ENCODE measurements at places on chromosomes 4 and X.

GRCh38 chr4:109232681-109233080, 69.8 kb downstream of the COL25A1 start:
- DNase-seq, result no peak

- no peak for DNase-seq
These were observed 91.9 kb upstream of the ETNPPL start for GRCh38 chr4:108854786-108855185.

DNA sequence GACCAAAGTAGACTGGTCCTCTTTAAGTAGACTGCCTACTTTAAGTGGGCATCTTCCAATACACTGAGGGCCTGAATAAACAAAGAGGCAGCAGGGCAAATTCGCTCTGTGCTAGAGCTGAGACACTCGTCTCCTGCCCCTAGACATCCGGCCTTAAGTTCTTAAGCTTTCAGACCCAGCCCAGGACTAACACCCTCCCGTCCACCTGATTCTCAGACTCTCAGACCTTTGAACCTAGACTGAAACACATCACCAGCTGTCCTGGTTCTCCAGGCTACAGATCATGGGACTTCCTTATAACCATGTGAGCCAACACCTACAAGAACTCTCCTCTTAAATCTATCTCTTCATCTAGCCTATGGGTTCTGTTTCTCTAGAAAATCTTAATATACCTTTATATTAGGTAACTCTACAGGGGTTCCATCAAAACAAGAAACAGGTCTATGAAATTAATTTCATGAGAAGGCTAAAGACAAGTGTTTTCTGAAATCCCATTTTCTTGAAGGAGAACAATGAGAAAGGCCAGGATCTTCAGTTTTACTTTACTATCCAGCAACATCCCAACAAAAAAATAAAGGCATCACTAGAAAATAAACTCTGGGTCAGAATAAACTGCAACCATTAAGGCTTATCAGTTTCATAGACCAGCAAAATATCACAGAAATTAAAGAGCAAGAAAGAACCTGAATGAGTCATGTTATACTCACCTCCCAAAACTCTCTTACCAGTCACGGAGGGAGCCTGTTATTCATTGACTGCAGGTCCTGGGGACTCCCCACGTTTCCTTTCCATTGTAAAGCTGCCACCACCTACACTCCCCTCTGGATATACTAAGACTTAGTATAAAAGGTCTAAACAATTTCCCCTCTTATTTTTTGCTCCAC, 14.8 kb downstream of the ADGRA3 start:
- DNase-seq, result no peak

- no peak for DNase-seq
These were observed 113.8 kb downstream of the ADRA2C start for GRCh38 chr4:3879681-3880614.

- no peak for DNase-seq
These were observed 22.5 kb upstream of the RPA4 start for GRCh38 chrX:96861218-96861617.

GRCh38 chr4:141595531-141595930, 40.9 kb upstream of the IL15 start:
- no peak for DNase-seq

DNA sequence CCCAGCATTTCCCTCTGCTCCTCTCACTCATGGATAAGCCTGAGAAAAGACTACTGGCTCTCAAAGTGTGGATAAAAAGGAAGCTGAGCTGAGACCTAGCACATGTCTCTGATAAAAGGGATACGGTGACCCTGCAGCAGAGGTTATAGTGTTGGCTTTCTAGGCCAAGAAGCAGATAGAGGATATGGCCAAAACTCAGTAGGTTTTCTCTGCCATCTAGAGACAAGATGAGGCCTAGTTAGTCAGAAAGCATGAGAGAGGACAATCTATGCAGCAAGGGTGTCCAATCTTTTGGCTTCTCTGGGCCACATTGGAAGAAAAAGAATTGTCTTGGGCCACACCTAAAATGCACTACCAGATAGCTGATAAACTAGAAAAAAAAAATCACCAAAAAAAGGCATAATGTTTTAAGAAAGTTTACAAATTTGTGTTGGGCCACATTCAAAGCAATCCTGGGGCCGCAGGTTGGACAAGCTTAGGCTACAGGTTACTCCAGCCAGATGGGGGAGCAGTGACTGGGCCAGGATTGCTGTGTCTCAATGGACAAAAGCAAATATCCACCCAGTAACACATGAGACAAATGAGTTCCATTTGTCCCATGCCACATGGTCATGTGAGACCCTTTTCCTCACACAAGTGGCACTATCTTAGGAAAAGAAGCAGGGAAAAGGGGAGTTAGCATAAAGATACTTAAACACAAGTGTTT, 411.4 kb downstream of the INPP4B start:
- DNase-seq, result no peak

DNA sequence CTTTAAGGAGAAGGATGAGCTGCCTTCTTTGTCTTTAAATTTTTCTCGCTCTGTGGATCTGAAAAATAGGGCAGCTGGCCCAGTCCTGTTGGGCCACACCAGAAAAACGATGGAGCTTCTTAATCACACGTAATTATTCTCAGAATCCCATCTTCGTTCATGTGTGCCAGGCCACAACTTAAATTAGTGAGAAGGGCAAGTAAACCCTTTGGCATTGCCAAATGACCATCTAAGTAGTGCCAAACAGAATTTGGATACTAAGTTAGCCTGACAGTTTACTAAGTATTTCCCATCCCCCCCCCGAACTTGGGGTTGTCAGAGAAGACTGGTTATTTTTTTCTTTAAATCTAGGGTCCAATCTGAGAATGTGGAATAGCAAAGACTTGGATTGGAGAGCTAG, 62.0 kb downstream of the CASP3 start:
- no peak for DNase-seq

GRCh38 chrX:41153957-41154356, 68.7 kb downstream of the USP9X start:
- no peak for DNase-seq

GRCh38 chrX:129875669-129876068, 30.3 kb upstream of the UTP14A start:
- no peak for DNase-seq

All from stimulated activated CD4-positive, alpha-beta T cell treated with anti-CD3 and anti-CD28 coated beads, Interleukin-1b, Interleukin-23, amount 100 ng/mL, for 4 hours (primary cell).